Anterior cingulate cortex (tissue), 58 donors: ENCODE measurements at places on chromosomes 2 and 18.

DNA sequence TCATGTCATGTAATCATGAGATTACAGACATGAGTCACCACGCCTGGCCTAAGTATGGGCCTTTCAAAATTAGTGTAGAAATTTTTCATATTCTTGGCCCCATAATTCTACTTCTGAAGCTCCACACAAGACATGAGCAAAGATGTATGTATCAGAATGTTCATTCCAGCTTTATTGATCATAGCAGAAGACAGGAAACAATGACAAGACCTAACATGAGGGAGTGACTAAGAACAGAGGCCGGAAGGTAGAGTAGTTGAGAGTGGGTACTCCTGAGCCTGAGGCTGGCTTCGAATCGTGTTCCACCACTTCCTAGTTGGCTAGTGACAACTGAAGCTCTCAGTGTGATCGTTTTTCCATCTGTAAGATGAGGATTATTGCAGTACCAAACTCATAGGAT is 89.3 kb downstream of the ARMC9 start:
- DNase-seq: no peak

DNA sequence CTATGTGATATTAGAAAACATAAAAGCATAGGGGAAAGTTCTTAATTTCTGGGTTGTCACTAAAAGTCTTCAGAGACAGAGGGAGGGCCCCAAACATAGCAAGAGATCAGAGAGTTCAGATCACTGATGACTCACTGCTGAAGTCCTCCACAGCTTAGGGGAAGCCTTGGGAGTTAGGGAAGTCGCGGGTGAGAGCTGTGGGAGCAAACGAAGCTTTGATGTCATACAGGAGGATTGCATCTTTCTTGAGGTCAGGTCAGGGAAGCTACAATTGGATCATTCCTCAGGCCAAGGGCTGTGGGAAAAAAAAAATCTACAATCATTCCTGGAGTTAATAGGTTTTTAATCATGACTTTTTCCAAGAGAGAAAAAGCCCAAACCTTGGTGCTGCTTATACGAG is 96.2 kb downstream of the COPS8 start:
- DNase-seq: no peak

- no peak for DNase-seq
These were observed 659.3 kb downstream of the ERBB4 start for GRCh38 chr2:211879323-211879722.

- no peak for DNase-seq
These were observed 366.6 kb downstream of the METTL4 start for GRCh38 chr18:2204736-2205135.

DNA sequence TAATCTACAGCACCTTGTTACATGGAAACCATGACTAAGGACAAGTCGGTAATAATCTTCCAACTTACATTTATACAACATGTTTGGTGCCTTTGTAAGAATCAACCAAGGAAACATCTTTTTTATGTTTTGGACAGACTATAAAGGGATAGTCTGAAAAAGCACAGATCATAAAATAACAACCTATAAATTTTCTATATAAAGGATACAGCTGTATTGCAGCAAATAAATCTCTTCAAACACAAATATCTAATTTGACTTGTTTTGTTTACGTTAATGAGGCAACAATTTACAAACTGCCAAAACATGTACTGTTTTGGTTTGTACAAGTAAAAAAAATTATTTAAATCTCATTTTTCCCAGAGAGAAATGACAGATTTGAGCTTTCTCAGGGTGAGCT is 92.5 kb downstream of the SRBD1 start:
- no peak for DNase-seq

GRCh38 chr2:26651470-26651771 is 10.3 kb upstream of the CIB4 start:
- DNase-seq: no peak

GRCh38 chr2:37657471-37657870 is 14.0 kb downstream of the CDC42EP3 start:
- DNase-seq: no peak

- DNase-seq: no peak
These were observed 27.6 kb downstream of the MBP start for GRCh38 chr18:77105028-77105427.

DNA sequence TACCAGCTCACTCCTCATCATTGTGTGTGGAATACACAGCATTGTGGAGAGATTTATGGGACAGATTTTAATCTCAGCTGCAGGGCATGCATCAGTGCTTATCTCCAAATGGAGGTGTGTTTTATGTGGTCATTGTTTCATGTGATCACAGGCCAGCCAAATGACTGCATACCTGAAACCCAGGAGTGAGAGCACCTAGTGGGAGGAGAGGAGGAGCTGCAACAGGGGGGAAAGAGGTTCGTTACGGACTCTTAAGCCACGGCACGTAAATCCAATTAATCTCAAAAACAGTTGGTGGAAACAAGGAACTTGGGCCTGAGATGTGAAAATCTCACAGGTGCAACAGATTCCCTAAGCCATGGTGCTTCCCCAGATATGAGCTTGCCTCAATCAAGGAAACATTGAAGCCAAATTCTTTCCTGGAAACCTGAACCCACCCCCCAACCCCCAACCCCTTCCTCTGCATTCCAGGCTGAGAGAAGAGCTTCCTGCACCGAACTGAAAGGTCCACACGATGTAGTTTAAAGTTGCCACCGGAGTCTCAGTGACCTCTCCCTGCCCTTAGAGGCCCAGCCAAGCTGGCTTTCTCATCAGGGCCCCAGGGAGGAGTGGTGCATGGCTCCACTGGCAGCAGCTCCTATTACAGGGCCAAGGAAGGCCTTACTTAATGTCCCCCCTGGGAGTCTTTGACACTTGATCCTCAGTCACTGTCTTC is 167.4 kb downstream of the C1D start:
- no peak for DNase-seq

- peak; percentile 31 for DNase-seq
These were observed 25.8 kb downstream of the SPEG start for GRCh38 chr2:219460424-219460926.

- no peak for DNase-seq
These were observed 68.8 kb downstream of the GALNT13 start for GRCh38 chr2:153940511-153940910.

DNA sequence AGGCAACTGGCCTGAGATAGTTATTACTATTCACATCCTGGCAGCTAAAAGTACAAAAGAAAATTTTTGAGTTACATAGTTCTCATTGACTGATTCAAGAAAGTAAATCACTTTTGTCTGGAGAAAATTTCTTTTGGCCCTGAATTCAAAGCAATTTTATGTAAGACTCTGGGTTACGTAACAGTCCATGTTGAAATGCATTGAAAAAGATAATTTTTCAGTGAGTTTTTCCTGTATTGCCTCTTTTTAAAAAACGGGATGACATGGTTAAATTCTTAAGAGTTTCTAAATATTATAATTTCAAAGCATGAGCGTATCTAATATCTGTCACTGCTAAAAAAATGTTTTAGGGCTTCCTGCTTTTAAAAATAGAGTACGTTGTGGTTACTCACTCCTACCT is 72.7 kb downstream of the ANKRD12 start:
- no peak for DNase-seq

- DNase-seq: no peak
These were observed 66.2 kb downstream of the DIPK1C start for GRCh38 chr18:74390900-74391299.

DNA sequence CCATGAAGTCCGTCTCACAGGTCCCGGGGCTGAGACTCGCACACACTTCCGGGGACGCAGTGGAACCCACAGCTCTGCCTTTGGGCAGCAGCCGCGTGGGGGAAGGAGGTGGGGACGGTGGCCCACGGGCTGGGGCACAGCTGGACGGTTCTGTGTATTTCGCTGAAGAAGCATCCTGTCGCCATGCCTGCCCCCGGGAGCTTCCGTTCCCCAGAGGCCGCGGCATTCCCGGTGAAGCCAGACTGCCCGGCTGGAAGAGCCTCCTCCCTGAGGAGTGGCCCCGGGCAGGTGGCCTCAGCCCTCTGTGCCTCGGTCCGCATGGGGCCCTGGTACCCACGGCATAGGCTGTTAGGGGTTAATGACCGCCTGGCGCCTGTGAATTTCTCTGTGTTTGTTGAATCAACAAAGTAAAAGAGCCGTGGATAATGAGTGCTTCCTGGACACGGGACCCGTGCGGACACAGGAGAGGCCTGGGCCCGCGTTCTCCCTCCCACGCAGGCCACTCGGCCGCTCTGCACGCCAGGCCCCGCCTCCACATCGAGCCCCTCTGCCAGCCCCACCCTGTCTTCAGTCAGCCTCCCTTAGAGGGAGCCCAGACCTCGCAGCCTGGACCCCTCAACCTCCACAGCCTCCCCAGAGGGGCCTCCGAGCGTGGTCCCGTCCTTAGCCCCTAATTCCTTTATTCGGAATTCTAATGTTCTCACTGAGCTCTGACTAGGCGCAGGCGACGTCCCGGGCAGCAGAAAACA is 51.0 kb downstream of the KCNG2 start:
- DNase-seq: no peak

- no peak for DNase-seq
These were observed 80.4 kb downstream of the SGPP2 start for GRCh38 chr2:222504719-222505118.

DNA sequence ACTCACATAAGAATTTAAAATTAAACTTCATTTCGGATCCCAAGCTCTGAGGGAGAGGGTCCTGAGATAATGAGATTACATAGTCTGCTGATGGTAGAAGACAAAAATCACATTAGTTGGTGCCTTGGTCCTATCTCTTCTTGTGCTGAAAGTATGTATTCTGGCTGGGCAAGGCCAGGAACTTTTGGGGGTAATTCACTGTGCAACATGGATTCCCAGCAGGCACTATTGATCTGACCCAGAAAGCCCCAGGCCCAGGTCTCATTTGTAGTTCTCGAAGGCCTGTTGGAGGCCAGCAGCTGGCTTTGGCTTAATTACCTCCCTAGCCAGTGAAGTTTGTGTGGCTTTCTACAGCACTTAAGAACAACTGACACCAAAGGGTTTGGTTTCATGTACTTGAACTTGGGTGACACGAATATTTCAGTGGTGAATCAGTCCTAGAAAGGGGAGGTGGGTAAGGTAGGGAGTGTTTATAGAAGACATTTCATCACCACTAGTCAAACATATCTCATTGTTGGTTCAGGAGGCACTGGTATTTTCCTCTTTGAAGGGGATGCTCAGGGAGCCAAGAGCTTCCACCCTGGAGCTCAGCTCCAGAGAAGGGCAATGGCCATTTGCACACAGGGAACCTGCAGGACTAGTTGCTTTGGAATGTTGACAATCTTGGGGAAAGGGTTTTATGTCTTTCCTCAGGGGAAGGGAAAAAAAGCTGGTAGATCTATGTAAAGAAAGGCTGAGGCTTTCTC is 217.8 kb downstream of the OSR1 start:
- no peak for DNase-seq

- no peak for DNase-seq
These were observed 17.6 kb downstream of the PMAIP1 start for GRCh38 chr18:59917422-59917821.

- no peak for DNase-seq
These were observed 233.7 kb downstream of the EN1 start for GRCh38 chr2:118613737-118614136.

DNA sequence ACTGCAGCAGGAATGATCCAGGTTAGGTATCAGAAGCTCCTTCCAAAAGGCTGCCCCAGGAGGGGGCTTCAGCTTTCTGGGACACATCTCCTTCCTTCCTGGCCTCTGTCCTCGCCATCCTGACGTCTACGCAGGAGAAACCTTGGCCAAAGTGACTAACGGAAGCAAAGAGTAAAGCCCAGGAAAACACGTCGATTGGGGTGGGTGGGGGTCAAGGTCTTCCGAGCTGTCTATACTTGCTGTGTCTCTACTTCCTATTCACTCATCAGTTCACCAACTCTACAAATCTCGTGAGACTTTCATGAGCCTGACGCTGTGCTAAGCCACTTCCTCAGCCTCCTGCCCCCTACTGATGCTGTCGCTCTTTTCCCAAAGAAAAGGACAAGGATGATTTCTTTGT is 212.6 kb downstream of the TNS1 start:
- no peak for DNase-seq

DNA sequence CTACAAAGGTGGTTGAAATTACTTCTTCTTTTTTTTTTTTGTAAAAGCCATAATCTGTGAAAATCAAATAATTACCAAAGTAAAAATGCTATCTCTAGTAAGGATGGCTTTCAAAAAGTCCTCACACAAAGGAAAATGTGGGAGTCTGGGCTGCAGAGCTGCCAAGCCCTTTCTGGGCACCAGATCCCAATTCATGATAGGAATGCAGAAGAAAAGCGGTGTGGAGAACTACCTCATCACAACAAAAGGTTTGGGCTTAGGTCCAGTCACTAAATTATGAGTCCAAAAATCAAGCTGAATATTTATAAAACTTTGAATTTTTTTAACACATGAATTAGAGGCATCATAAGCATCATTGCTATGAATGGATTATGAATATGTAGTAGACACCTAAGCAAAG is 30.8 kb upstream of the EPHA4 start:
- DNase-seq: peak; percentile 14

DNA sequence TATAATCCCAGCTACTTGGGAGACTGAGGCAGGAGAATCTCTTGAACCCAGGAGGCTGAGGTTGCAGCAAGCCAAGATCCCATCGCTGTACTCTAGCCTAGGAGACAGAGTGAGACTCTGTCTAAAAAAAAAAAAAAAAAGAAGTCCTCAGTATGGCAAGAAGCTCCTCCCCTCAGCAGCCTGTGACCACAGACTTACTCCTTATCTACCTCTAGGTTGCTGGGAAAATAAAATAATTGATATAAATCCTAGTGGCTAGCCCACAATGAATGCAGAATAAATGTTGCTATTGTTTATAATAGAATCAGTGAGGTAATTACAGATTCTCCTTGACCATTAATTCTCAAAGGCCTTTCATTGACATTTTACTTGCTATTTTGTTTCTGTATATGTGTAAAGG is 70.6 kb downstream of the IRS1 start:
- DNase-seq: no peak

- peak; percentile 68 for DNase-seq
These were observed 126.0 kb downstream of the OSBPL1A start for GRCh38 chr18:24271381-24272228.

GRCh38 chr2:29201979-29202378 is 86.8 kb downstream of the CLIP4 start:
- DNase-seq: no peak

- DNase-seq: no peak
These were observed 15.4 kb downstream of the PDK1 start for GRCh38 chr2:172571245-172571644.

DNA sequence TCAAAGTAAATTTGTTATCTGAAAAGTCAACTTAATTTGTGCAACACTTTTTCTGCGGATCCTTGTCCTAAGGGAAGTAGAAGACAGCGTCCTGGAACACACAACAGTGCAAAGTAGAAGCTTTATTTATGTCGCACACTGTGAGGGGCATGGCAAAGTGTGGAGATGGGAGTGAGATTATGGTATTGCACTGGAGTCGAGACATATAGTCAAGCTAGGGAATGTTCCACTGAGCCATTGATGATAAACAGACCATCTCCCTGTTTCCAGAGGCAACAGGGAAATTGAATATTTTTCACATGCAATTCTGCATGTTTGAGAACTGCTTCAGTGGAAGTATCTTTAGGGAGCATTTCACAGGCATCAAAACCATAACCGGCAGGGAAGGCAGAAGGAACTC is 46.2 kb downstream of the LRRTM1 start:
- DNase-seq: no peak

- DNase-seq: no peak
These were observed 481.3 kb downstream of the PIK3C3 start for GRCh38 chr18:42436222-42436765.
